MM.1S (cell line): ENCODE measurements at places on chromosomes 12 and 14.
A peak's percentile ranks its signal among the peaks of the same experiment; 100 is the strongest.

DNA sequence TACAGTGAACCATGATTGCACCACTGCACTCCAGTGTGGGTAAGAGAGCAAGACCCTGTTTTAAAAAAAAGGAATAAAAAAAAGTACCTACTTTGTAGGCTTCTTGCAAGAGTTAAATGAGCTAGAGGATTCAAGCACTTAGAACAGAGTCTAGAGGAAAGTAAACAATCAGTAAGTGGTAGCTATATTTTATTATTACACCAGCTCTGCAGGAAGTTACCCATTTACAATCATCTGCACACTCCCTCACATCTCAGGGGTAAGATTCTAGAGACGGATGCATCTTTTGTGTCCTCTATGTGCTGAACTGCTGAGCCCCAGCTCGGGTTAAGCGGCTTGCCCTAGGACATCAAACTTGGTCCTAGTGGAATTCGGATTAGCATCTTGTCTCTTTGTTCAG is 67.3 kb downstream of the KCNK10 start:
- H3K27ac ChIP-seq = no peak overlapping the region
- no peaks in the 10 kb centered on the region for H3K36me3 ChIP-seq
- no peaks in the 10 kb centered on the region for H3K4me1 ChIP-seq
- no peak for DNase-seq

GRCh38 chr14:98897605-98898309 is 374.2 kb downstream of the BCL11B start:
- no peaks in the 10 kb centered on the region for H3K27me3 ChIP-seq
- H3K4me3 ChIP-seq = no peak overlapping the region
- no peaks in the 10 kb centered on the region for H3K36me3 ChIP-seq
- no peak overlapping the region for H3K27ac ChIP-seq

- H3K27ac ChIP-seq = no peak overlapping the region
- no peaks in the 10 kb centered on the region for H3K4me1 ChIP-seq
Observed at GRCh38 chr14:69087061-69087461, 65.9 kb downstream of the DCAF5 start.

DNA sequence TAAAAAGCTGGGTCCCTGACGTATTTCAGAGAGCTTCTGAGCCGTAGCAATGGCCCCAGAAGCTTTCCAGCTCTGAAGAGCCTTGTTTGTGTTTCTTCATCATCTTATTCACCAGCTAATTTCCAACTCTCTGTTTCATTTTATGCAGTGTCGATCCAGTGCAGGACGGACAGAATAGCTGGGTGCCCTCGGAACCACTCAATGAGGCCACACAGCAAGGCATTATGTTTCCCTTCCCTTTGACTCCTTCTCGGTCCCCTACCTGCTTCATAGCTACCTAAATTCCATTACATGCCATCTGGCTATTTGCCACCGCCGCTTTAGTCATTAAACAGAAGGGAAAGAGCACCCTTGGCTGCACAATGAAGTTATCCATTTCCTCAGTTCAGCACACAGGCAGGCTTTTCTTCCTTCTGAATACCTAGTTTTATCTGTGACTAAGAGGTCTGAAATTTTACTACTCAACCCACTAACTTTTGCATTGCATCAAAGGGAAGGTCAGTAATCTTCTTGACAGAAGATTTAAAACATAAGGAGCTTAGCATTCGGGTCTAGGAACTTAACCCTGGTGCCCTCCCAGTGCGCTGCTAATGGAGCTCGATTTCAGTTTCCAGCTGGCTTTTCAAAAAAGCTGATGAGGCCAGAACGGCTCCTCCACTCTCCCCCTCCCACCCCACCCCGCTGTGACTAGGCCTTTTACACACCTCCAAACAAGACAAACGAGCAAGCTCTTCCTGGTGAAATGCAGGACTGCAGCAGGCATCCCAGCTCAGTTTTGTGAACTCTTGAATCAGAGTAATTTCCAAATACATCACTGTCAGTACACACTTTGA is 176.8 kb downstream of the GXYLT1 start:
- H3K27ac ChIP-seq = no peak overlapping the region
- H3K4me1 ChIP-seq = no peaks in the 10 kb centered on the region
- H3K27me3 ChIP-seq = no peaks in the 10 kb centered on the region
- no peak for DNase-seq

- H3K27me3 ChIP-seq = no peaks in the 10 kb centered on the region
- peaks cover 33% of the 10 kb centered on the region for H3K4me1 ChIP-seq
- H3K27ac ChIP-seq = peak overlapping the region; percentile 79; the same call in 1 of the 2 replicates
- no peak overlapping the region for H3K4me3 ChIP-seq
Observed at GRCh38 chr14:75231320-75231719, 47.3 kb upstream of the FOS start.

- no peak overlapping the region for H3K4me3 ChIP-seq
- DNase-seq = no peak
- H3K4me1 ChIP-seq = no peaks in the 10 kb centered on the region
- H3K36me3 ChIP-seq = no peaks in the 10 kb centered on the region; the same call in 1 of the 2 replicates
- H3K27me3 ChIP-seq = no peaks in the 10 kb centered on the region
Observed at GRCh38 chr12:14443531-14443930, 78.0 kb downstream of the ATF7IP start.

GRCh38 chr14:63715360-63715759 is 12.5 kb downstream of the SGPP1 start:
- DNase-seq = no peak
- no peak overlapping the region for H3K27ac ChIP-seq

- DNase-seq = no peak
- H3K4me1 ChIP-seq = no peaks in the 10 kb centered on the region
- H3K36me3 ChIP-seq = no peaks in the 10 kb centered on the region
- H3K4me3 ChIP-seq = no peak overlapping the region
- H3K27ac ChIP-seq = no peak overlapping the region
- H3K27me3 ChIP-seq = no peaks in the 10 kb centered on the region
Observed at GRCh38 chr14:50123062-50123461, 6.7 kb upstream of the VCPKMT start.

DNA sequence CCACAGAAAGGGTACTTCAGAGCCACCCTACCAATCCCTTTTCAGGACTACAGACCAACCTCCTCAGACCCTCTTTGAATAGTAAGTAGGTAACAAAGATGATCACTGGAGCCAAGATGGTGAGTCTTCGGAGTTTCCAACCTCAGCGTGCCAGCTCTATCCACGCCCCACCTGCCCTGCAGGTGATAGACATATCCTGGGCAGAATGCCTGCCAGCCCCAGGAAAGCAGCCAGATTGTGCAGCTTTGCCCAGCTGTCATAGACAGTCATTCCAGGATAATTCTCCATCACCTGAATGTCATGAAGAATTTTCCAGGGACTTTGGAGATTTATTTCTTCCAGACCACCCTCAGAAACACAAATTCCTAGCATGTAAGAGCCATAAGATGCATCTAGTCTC is 434.4 kb downstream of the RGS6 start:
- H3K27me3 ChIP-seq = no peaks in the 10 kb centered on the region
- no peak for DNase-seq
- H3K27ac ChIP-seq = no peak overlapping the region
- no peak overlapping the region for H3K4me3 ChIP-seq
- no peaks in the 10 kb centered on the region for H3K4me1 ChIP-seq

- no peaks in the 10 kb centered on the region for H3K36me3 ChIP-seq
- DNase-seq = no peak
- H3K4me3 ChIP-seq = peak overlapping the region; percentile 51; the same call in 1 of the 2 replicates
- no peaks in the 10 kb centered on the region for H3K4me1 ChIP-seq
- no peak overlapping the region for H3K27ac ChIP-seq
Observed at GRCh38 chr12:5944688-5945070, 380 bp downstream of the ANO2 start.

DNA sequence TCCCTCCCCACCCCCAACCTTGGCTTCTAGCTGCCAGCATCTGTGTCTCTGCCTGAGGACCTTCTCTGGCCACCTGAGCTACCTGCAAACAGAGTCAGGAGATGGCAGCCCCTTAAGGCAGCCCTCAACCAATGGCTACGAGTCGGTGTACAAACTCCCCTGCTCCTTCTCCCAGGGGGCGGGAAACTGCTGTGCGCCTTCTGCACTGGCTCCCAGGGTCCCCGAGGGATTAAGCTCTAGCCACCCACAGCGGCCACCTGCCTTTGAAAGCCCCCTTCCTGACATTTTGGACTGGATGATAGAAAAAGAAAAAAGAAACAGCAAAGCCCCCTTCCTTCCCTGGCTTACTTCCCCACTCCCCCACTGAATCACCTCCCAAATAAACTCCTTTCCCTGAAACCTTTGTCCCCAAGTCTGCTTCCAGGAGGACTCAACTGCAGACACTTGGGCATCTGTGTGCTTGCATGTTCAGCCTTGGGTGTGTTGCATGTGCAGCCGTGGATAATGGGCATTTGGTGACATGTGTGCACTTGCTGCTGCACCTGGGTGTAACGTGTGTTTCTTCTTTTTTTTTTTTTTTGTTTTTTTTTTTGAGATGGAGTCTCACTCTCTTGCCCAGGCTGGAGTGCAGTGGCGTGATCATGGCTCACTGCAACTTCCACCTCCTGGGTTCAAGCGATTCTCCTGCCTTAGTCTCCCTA is 6.0 kb downstream of the SDS start:
- no peaks in the 10 kb centered on the region for H3K27me3 ChIP-seq
- no peaks in the 10 kb centered on the region for H3K36me3 ChIP-seq
- no peaks in the 10 kb centered on the region for H3K4me1 ChIP-seq
- H3K4me3 ChIP-seq = no peak overlapping the region
- no peak overlapping the region for H3K27ac ChIP-seq
- DNase-seq = no peak

- DNase-seq = no peak
- no peaks in the 10 kb centered on the region for H3K4me1 ChIP-seq
- no peaks in the 10 kb centered on the region for H3K27me3 ChIP-seq
- H3K36me3 ChIP-seq = no peaks in the 10 kb centered on the region
- no peak overlapping the region for H3K27ac ChIP-seq
Observed at GRCh38 chr12:20474443-20474842, 106.1 kb downstream of the PDE3A start.

- H3K27me3 ChIP-seq = no peaks in the 10 kb centered on the region
- no peaks in the 10 kb centered on the region for H3K4me1 ChIP-seq
- H3K36me3 ChIP-seq = no peaks in the 10 kb centered on the region
- H3K27ac ChIP-seq = no peak overlapping the region
- no peak overlapping the region for H3K4me3 ChIP-seq
Observed at GRCh38 chr14:64951291-64951690, 8.7 kb upstream of the GPX2 start.

GRCh38 chr12:1993341-1993740 is 10.9 kb downstream of the DCP1B start:
- H3K27ac ChIP-seq = no peak overlapping the region
- no peak overlapping the region for H3K4me3 ChIP-seq
- no peaks in the 10 kb centered on the region; the same call in 1 of the 2 replicates for H3K36me3 ChIP-seq
- DNase-seq = no peak
- no peaks in the 10 kb centered on the region for H3K4me1 ChIP-seq

- no peaks in the 10 kb centered on the region for H3K27me3 ChIP-seq
- no peaks in the 10 kb centered on the region for H3K36me3 ChIP-seq
- H3K4me1 ChIP-seq = no peaks in the 10 kb centered on the region
- H3K4me3 ChIP-seq = no peak overlapping the region
- no peak for DNase-seq
Observed at GRCh38 chr14:36057452-36058116, 118.9 kb downstream of the PTCSC3 start.

DNA sequence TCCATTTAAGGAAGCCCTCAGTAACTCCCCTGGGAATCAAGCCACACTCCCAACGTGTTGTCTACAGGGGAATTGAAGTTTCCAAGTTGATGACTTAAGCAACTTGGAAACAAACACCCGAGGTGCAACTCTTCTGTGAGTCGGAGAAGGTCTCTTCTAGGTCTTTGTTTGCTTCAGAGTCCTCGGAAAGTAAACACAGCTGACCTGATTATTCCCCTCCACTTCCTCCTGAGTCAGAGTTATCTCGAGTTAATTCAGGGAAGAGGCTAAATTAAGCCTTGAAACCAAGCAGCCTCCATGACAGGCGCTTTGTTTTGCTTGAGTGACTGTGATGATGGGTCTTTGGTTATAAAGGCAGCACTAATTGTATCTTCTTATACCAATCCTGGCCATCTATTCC is 41.8 kb downstream of the TUNAR start:
- no peak overlapping the region for H3K27ac ChIP-seq
- H3K4me3 ChIP-seq = no peak overlapping the region
- no peak for DNase-seq
- no peaks in the 10 kb centered on the region for H3K27me3 ChIP-seq
- H3K4me1 ChIP-seq = no peaks in the 10 kb centered on the region
- no peaks in the 10 kb centered on the region for H3K36me3 ChIP-seq

- H3K27me3 ChIP-seq = no peaks in the 10 kb centered on the region
- H3K4me1 ChIP-seq = no peaks in the 10 kb centered on the region
- no peaks in the 10 kb centered on the region for H3K36me3 ChIP-seq
- no peak overlapping the region for H3K27ac ChIP-seq
Observed at GRCh38 chr14:100339766-100340422, 16.8 kb downstream of the SLC25A47 start.

DNA sequence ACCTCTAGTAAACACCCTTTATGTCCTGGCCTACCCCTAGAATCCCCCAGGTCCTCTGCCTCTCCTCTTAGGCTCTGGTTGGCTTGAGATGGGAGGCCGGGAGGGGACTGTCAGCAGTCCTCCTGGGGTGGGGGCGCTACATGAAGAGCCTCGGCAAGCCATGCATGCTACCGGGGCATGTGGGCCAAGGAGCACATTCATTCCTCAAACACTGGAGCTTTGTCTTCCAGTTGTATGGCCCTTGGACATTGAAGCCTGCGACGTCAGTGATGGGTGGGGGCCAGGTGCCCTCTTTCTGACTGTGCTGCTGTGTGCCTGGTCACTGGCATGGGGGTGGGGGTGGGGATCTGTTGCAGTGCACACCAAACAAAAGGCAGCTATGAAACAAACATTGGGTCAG is 15.8 kb upstream of the CELA1 start:
- H3K27me3 ChIP-seq = no peaks in the 10 kb centered on the region
- H3K36me3 ChIP-seq = no peaks in the 10 kb centered on the region
- H3K27ac ChIP-seq = no peak overlapping the region
- DNase-seq = no peak
- no peak overlapping the region for H3K4me3 ChIP-seq
- H3K4me1 ChIP-seq = no peaks in the 10 kb centered on the region

DNA sequence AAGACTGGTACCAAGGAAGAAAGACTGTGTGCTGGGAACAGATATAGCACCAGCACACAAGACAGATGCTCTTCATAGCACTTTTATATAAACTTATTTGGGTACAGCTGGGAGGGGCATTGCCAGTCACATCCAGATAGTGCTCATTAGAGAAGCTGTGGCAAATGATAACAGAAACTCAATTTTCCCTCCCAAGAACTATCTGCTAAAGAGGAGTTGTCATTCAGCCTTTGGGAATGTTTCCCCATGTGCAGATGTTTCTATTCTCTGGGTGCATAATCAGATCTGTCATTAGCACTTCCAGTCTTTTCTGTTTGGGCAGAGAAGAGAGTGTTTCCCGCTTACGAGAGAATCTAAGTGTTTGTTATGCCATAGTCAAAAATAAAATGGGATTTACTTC is 714.9 kb upstream of the MDGA2 start:
- H3K27ac ChIP-seq = no peak overlapping the region
- no peak overlapping the region for H3K4me3 ChIP-seq
- DNase-seq = no peak
- H3K27me3 ChIP-seq = no peaks in the 10 kb centered on the region
- no peaks in the 10 kb centered on the region for H3K36me3 ChIP-seq
